ENCODE measurements at places on chromosomes 7 and 10.

GRCh38 chr7:55119571-55119970 is 100.8 kb downstream of the EGFR start:
- no peak for DNase-seq

DNA sequence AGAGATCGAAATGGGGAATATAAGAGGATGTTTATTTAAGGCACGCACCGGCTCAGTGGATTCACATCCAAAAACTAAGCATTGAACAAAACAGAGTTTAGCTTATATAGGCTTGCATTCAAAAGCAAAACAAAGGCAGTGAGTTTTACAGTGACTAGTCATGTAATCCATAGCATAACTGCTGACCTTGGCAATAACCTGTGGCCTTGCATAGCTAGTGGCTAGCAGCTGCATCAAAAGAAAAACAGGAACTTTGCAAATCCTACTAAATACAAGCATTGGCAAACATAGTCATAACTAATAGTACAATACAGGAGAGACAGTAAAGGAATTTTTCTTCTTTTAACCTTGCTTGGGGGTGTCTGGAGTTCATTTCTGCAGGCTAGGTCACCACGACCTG is 9.7 kb upstream of the ZNF485 start:
- no peak for DNase-seq

GRCh38 chr10:90723416-90724068 is 134.3 kb downstream of the HTR7 start:
- DNase-seq = no peak

DNA sequence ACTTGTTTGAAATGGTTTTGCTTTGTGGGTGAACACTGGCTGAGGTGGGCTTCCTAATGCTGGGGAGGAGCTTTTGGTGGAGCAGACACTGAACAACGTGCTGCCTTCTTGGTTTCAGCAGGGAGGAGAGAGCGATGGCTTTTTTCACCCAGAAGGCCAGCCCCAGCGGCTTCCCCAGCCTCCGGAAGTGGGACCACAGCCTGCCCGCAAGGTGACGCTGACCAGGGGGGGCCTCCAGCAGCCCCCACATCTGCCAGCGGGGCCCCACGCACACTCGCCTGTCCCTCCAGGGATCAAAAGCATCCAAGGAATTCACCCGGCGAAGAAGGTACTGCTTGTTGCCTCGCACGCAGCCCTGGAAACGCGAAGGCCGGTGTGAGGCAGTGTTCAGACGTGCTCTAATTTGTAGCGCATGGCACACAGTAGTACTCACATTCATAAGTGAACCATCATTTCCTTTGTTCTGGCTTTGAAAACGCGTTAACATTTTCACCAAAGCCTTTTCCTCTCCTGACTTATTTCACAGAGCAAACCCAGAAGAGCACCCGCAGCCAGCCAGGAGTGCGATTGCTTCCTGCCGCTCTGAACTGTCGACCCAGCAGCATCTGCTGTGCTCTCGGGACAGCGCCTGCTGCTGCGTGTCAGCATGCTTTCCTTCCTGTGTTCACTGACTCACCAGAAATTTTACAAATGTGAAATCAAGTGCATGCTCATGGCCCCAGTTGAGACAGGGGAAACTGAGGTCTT is 48.4 kb downstream of the SHH start:
- DNase-seq = no peak

- no peak for DNase-seq
These were observed 62.2 kb downstream of the PPP1R9A start for GRCh38 chr7:94969434-94970084.

All from SW 1271 (cell line).